ENCODE measurements at places on chromosomes 2 and 18. TPM values are rescaled to one million over a fixed set of nuclear protein-coding genes. Genes with fewer than 3 reads are reported as not detected.

DNA sequence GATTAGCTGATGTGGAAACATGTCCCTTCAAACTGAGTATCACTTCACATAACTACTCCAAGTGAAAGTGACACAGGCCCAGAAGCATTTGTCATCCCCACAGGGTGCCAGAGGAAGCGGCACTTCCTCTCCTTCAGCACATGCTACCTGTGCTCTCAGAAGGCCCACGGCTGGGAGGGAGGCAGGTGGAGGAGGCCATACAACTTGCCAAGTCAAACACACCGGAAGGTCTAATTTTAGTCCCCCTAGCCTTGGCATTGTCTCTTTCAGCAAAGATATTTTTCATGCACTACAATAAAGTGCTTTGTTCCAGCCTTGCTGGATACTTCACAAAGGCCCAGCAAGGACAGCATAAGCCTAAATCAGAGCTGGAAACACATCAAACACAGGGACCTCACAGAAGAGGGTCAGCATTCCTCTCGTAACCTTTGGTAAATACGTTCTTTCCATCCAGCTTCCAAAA is 38.0 kb downstream of the VSNL1 start:
- no peak for DNase-seq

- no peak for DNase-seq
Observed at GRCh38 chr18:8142131-8142711, 467.0 kb upstream of the RAB12 start.

DNA sequence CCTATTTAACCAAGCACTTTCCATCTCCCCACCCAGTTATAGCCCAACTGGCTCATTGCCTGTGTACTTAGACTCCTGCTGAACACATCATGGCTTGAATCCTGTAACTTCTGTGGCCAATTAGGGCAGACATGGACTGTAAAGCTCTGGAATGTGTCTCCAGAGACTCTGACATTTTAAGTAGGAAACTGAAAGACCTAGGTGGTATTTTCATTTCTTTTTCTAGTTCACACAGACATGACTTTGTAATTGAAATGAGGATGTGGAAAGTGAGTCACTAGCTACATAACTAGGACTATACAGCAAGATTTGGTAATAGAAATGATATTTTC is 12.2 kb downstream of the DOK1 start:
- DNase-seq: no peak

DNA sequence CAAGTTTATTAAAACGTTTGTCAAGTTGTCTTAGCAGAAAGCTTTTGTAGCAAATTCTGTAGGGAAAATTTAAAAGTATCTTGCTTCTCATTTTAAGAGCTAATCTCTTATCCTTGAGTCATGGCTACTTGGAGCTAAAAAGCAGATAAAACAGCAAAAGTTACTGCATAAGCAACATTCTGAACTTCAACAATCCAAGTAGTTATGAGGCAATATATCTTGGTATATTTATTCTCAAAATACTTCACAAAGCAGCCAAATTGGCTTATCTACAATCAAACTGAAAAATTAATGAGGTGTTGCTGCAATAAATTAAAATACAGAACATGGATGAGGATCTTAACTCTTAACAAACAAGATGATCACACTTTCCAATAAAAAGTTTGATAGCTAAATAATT is 306.5 kb downstream of the PIEZO2 start:
- DNase-seq: no peak

DNA sequence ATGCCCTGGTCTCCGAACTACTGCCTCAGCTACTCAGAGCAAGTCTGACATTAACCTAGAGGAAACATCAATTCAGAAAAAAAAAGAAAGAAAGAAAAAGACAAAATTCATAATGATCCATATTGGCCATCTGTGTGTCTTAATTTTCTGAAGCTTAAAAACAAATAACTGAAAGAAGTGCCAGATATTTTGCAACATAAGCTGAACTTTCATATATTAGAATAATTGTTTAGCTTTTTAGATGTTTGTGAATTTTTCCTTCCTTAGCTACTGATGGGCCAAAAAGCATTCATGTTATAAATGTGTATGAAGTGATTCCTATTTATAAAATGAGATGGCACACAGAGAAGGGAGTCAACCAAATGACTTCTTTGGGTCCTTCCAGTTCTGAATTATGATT is 555.0 kb upstream of the CHAC2 start:
- DNase-seq: no peak

DNA sequence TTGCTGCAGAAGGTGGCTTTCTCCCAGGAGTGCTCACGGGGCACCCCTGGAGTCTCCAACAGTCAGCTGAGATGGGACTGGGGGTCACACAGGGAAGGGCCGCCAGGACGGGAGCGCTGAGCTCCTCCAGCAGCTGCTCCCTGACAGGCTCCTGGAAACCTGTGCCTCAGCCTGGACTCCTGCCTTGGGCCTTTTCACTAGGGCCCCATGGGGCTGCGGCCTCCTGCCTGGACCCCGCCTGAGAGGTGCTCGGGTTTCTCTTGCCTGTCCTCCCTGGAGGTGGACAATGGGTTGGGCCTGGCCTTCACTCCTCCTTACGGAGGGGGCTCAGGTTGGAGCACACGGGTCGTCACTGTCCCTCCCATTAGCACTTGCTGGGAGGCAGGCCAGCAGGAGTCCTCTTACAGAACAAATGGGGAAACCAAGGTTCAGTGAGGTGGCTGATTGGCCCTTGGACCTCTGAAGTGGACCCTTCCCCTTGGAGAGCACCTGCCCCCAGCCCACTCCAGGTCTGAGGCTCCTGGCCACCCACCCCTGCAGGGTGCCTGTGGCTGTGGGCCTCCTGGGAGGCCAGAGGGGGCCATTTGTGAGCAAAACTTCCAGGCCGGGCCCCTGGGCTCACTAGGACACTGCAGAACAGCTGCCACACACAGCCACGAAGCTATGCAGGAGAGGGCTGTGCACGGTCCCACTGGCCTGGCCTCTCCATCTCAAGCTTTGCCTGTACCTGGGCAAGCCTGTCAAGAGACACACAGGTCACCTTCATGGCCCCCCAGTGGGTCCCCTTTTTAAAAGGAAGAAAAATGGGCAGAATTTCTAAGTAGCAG is 57.1 kb upstream of the ODC1 start:
- DNase-seq: no peak

The PSMA8 gene
- 1.3 TPM for total RNA-seq

Data from activated CD8-positive, alpha-beta T cell treated with anti-CD3 and anti-CD28 coated beads for 36 hours (primary cell).